ENCODE measurements at places on chromosomes 1 and 21.

DNA sequence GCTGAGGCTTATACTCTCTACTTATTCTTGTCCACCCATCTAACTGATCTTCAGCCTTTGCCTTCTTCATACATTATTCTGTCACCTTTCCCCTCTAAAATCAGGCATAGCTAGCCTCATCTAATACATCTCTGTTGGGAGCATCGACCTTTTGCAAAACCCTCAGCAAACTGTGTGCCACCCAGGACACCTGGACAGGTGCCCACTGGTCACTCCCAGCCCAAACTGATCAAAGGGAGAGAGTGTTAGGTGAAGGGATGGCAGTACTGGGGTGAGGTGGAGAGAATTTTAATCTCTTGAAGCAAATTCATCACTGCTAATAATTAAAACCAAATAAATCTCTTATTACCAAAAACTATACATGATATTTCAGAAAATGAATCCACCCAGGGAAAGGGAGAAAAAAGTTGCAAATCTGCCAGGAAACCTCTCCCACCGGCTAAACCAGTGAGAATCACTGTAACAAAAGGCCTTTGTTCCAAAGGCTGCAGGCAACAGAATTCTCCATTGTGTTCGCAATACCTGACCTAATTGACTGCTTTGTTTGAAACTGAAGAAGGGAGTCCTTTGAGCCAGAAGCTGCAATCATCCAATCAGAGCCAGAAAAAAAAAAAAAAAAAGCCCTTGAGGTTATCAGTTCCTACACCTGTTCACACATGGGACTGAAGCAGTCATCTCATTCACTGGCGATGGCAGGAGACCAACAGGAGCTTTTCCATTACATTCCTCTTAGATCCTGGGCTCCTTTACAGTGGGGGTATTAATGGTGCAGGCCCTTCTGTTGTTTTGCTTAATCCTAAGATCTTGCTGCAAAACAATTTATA lies 172.6 kb downstream of the APP start:
- DNase-seq, result no peak

- no peak for DNase-seq
These were observed 36.5 kb downstream of the PTPN14 start for GRCh38 chr1:214514819-214515383.

GRCh38 chr1:231919886-231920285 lies 293.3 kb downstream of the DISC1 start:
- DNase-seq, result peak; percentile 82

- DNase-seq, result no peak
These were observed 1.6 kb downstream of the CASZ1 start for GRCh38 chr1:10794724-10795275.

- no peak for DNase-seq
These were observed 13.2 kb upstream of the A3GALT2 start for GRCh38 chr1:33334081-33334552.

GRCh38 chr1:39238476-39238875 lies 34.0 kb downstream of the MACF1 start:
- no peak for DNase-seq

DNA sequence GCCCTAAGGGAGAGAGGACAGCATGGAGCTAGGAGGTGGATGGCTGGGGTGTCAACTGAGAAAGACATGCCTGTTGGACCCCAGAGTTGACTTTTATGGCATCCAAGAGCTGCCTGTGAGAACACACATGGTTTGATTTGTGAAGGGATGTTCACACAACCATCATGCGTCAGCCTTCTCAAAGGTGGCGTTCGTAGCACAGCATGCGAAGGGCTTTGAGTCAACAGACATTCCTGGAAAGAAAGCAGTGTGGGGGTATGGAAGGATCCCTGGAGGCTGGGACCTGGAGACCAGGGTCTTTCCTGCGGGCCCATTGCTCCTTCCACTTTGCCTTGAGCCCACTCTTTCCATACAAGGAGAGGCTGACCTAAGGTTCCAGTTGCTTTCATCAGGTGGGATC lies 6.4 kb upstream of the WNT3A start:
- no peak for DNase-seq

DNA sequence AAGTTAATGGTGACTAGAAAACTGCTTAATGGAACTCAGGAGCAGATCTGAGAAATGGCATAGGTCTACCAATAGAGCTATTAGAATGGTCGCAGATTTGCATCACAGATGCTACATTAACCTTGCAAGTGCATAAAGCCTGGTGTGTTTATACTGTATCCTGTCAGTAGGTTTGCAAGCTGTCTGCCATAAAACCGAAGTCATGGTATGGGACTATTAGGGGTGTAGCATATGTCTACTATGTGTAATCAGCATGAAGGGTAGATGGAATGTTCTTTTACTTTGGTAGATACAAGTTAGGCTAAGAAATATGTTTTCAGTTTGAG lies 574.2 kb upstream of the ADGRL2 start:
- no peak for DNase-seq

DNA sequence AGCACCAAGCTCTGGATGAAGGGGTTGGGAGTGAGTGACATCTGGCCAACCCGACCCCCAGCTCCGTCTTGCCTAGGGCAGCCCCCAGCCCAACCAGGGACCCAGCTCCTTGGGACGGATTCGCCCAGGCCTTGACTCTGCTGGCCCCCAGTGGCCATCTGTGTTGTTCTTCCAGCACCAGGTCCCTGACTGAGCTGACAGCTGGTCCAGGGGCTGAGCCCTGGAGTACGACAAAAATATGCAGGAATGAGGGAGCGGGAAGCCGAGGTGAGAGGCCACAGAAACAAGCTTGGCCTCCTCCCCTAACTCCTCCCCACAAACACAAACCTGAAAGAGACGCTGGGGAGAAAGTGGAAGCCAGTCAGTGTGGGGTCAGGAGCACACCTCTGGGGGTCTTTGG lies 55.0 kb upstream of the PAX7 start:
- DNase-seq, result peak; percentile 39

DNA sequence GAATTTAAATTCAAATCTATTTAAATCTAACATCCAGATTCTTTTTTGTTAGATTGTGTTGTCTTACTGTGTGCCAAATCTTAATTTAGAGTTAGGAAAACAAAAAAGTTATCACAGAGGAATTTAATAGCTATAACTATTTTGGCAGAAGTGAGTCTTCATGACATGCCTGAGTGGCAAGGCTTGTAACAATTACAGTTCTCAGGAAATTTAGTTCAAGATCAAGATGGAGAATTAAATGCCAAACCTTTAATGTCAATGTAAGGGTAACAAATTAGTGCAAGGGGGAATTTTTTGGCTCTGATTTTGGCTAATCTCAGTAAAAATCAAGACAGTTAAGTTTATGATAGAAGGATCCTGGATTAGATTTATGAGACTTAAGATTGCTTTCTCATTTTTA lies 58.4 kb downstream of the GDAP2 start:
- no peak for DNase-seq

DNA sequence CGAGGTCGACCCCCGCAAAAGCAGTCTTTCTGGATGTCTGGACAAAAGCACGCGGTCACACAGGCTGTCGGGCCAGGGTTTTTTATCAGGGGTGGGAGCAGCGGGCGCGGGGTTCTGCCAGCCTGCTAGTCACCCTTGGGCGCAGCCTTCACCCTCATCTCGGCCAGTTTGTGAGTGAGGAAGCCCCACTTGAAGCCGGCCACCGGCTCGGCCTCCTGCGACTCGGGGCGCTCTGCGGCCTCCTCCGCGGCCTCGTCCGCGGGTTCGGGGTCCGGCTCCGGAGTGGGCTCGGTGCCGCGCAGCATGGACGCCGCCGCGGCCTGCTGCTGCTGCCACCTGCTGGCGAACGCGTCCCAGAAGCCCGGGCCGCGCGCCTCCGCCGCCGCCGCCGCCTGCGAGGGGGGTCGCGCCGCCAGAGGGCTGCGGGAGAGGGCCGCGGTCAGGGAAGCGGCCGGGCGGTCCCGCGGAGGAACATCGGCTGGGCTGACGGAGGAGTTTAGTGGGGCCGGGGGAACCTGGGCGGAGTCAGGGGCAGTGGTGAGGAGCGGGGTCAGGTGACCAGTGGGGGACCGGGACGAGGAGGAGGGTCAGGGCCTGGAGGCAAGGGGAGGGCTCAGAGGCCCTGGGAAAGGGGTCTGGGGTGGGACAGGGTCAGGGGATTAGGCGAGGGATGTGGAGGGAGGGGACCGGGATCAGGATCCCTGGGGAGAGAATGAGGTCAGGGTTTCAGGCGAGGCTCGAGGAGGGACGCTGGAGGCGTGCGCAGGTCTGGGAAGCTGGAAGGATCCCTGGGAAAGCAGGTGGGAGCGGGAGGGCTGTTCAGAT lies 4.5 kb downstream of the C1orf232 start:
- DNase-seq, result no peak

- DNase-seq, result no peak
These were observed 23.4 kb upstream of the EPHB2 start for GRCh38 chr1:22687191-22687590.

DNA sequence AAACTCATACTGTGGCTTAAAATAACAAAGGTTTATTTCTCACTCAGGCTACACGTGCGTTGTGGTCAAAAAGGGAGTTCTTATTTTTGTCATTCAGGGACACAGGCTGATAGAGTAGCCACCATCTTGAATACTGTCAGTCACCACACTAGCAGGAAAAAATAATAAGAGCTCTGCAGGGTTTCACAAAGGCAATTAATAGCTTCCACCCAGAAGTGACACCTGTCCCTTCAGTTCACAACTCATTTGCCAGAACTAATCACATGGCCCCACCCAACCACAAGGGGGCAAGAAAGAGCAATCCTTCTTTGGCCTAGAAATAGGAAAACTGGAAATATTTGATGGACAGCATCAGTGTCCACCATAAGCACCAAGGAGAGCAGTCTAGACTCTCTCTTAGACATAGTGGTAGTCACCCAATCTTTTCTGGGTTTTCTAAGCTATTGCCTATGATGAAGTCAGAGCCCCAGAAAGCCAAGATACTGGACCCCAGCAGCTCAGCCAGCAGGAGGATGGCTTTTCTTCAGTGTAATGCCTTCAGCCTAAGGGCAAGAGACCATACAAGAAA lies 8.2 kb downstream of the HAPLN2 start:
- peak; percentile 91 for DNase-seq

DNA sequence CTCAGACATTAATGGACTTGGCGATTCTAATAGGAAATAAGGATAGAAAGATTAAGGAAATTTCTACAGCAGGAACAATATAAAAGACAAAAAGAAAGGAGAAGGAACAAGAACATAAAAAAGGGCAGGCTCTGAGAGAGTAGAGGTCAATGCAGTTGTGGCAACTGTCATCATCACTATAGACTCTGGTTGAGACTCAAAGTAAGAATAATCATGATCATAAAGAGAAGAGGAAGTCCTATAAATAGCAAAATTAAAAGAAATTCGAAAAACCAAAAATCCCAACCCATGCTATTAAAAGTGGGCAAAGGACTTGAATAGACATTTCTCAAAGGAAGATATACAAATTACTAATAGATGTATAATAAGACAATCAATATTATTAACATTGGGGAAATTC lies 14.4 kb upstream of the XCL1 start:
- no peak for DNase-seq

GRCh38 chr1:87927391-87928280 lies 599.0 kb downstream of the LMO4 start:
- DNase-seq, result no peak

DNA sequence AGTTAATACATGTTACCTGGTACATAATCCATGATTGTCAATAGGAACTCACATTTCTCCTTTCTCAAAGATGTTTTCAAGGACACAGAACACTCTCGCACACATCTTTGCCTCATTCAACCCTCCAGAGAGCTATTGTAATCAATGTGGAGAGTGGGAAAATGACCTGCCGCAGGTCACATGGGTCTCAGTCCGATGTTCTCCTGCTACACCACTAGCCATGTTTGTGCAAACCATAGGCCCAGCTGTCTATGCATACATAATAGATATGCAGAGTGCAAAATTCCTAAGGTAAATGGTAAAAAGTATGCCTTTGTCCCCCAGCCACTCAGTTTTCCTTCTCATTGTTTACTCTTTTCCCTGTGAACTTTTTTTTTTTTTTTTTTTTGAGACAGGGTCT lies 89.2 kb downstream of the ADSS2 start:
- DNase-seq, result no peak

GRCh38 chr1:84350550-84350949 lies 47.7 kb upstream of the DNASE2B start:
- DNase-seq, result no peak

DNA sequence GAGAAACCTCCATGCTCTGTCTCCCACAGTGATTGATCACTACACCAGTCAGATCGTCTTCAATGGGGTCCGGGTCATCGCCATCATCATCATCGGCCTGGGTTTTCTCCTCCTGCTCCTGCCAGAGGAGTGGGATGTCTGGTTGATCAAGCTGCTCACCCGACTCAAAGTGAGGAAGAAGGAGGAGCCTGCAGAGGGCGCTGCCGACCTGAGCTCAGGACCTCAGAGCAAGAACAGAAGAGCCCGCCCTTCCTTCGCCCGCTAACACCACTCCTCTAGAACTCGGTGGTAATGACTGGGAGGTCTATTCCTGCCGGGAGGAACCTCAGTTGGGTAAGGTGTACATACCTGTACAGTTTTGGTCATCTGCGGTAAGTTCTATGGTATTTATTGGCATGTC lies 50.3 kb upstream of the COA6 start:
- DNase-seq, result peak; percentile 7

- no peak for DNase-seq
These were observed 22.0 kb downstream of the CCN1 start for GRCh38 chr1:85602571-85602970.

GRCh38 chr1:39081271-39082009 lies 55.3 kb downstream of the NDUFS5 start:
- no peak for DNase-seq

DNA sequence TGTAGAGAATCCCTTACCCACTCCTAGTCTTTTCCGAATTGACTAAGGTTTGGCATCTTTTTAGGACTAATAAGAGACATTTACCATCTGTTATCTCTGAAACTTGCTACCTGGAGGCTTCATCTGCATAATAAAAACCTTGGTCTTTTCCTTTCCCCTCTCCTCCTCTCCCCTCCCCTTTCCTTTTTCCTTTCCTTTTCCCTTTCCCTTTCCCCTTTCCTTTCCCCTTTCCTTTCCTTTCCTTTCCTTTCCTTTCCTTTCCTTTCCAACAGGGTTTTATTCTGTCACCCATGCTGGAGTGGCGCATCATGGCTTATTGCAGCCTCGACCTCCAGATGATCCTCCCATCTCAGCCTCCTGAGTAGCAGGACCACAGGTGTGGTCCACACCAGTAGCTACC lies 195.7 kb downstream of the RYR2 start:
- DNase-seq, result no peak

Measured in NCI-H1694 (cell line).